ENCODE measurements at places on chromosomes 16 and 17.
A peak's percentile ranks its signal among the peaks of the same experiment; 100 is the strongest.

- DNase-seq: no peak
Observed at GRCh38 chr17:14605267-14605599, 304.4 kb downstream of the HS3ST3B1 start.

DNA sequence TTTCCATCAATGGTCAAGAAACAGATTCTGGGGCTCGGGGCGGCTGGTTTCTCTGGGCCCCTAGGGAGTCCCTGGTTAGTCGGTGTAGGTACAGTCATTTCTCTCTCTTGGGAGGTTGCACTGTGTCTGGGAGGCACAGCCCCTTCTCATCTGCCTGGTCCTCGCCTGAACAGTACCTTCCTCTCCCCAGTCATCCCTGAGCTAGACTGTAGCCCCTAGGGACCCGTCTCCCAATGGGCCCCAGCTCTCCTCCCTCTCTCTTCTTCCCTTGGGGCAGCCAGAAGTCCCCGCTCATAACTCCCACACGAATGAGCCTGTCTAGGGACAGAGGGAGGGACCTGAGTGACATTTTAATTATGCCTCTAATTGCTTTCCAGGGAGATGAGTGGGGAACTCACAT is 20.2 kb upstream of the CPSF4L start:
- no peak for DNase-seq

- no peak for DNase-seq
Observed at GRCh38 chr16:3513892-3514583, 13.2 kb downstream of the CLUAP1 start.

DNA sequence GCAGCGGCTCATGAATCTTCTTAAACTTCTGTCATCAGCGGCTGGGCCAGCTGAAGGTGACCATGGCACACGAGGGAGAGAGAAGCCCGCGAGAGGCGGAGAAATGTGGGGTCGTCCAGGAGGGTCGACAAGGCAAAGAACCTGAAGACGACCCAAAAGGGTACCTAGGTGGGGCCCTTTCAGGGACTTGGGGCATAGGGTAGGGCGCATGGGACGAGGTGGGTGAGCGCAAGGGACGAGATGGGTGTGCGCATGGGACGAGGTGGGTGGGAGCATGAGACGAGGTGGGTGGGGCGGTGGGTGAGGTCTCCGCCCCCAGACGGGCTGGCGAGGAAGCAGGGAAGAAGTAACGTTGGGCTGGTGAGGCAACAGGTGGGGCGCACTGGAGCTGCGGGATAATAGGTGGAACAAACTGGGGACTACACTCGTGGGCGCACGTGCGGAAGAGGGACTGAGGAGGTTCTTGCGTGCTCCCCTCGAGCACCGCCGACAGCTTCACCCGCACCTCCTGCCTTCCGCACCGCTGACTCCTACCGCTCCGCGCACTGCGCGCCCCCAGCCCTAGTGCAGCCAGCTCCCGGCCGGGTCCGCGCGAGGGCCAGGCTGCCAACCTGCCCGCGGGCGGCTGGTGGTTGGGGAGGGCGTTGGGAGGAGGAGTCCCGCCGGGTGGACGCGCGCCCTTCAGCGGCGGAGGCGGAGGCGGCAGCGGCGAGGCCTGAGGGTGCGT is 23.2 kb upstream of the CRYM start:
- peak; percentile 35 for DNase-seq

- no peak for DNase-seq
Observed at GRCh38 chr17:48909783-48910182, 1.6 kb downstream of the UBE2Z start.

- peak; percentile 59 for DNase-seq
Observed at GRCh38 chr16:85611444-85612190, 1.5 kb upstream of the GSE1 start.

- DNase-seq: no peak
Observed at GRCh38 chr17:34840750-34841149, 120.5 kb downstream of the CCT6B start.

GRCh38 chr17:4364622-4365041 is 1.8 kb downstream of the UBE2G1 start:
- DNase-seq: no peak

DNA sequence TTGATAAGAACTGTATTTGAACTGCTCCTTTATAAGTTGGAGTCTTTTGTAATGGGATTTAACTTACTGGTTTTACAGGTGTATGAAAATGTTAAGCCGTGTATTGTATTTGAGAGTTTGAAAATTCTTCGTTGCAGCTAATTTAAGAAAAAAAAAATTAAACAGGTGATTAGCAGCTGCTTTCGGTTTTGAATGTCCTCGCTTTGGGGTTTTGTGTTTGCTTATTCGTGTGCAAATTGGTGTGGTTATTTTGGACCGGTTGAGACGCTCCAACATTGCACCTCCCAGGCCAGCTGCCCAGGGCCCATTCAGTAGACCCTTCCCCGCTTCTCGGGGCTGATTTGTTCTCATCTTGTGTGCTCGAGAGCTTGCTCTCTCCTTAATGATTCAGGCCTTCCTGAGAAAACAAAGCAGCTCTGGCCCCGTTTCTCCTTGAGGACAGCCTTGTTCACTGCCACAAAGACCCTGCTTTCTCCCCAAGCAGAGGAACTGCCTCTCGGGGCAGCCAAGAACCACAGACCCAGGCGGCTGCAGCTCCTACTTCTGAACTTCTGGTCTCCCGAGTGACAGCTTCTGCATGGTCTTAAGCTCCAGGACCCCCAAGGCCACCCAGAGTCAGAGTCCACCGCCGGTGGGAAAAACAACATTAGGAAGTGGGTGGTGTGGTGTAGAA is 100.5 kb downstream of the MSI2 start:
- DNase-seq: no peak

GRCh38 chr16:5837007-5837670 is 739.5 kb upstream of the EEF2KMT start:
- no peak for DNase-seq

DNA sequence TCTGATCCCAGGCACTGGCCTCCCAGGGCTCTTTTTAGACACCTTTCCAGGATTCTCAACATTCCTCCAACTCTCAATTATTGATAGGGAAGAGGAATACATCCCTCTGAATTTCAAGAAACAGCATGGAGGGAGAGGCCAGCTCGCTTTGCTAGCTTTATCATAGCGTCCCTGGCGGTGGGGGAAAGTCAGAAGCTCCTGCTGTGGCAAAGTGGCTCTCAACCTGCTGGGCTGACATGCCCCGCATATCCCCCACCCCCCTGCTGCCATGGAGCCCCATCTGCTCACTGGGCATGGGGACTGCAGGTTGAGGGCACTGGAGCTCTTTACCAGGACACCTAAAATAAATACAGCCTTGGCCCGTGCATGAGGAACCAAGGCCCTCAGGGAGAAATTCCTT is 140.3 kb downstream of the SLC39A11 start:
- no peak for DNase-seq

DNA sequence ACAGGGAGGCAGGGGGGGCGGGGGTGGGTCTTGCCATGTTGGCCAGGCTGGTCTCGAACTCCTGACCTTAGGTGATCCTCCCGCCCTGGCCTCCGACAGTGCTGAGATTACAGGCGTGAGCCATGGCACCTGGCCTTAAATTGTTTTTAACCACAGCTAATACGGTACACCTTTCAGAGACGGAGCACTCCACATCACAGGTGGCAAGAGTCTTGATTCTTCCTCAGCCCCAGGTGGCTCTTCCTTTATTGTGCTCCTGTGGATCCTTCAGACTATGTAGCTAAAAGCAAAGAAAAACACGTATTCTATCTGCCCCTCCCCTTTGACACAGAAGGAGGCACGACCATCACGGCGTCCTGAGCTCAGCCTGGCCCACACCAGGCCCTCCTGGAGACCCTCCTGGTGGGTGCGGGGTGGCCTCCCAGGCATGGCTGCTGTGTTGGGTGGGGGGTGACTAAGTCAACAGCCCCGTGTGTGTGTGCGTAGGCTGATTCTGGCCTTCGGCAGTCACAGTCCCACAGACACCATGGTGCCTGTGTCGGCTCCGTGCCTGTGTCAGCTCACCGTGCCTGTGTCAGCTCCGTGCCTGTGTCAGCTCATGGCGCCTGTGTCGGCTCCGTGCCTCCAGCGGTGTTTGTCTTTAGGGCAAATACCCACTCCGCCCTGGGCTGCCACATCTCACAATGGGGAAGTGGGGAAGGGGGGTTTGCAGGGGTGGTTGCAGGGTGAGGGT is 10.8 kb upstream of the SECTM1 start:
- DNase-seq: no peak

DNA sequence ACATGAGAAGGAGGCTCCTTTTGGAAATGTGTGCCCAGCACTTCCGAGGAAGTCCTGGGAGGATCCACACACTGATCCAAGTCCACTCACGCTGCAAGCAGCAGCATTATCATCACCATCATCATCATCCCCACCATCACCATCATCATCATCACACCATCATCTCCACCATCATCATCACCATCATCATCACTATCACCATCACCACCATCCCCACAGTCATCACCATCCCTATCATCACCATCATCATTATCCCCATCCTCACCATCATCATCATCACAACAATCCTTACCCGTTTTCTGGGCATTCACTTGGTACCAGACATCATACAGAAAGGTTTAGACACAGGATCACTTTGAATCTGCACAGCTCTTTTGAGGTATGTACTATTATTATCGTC is 47.8 kb upstream of the ACSF3 start:
- DNase-seq: no peak

- no peak for DNase-seq
Observed at GRCh38 chr17:50596191-50597037, 35.9 kb downstream of the CACNA1G start.

GRCh38 chr16:31452631-31453106 is 6.6 kb upstream of the ARMC5 start:
- DNase-seq: no peak

GRCh38 chr17:17322516-17323510 is 19.6 kb downstream of the NT5M start:
- no peak for DNase-seq

DNA sequence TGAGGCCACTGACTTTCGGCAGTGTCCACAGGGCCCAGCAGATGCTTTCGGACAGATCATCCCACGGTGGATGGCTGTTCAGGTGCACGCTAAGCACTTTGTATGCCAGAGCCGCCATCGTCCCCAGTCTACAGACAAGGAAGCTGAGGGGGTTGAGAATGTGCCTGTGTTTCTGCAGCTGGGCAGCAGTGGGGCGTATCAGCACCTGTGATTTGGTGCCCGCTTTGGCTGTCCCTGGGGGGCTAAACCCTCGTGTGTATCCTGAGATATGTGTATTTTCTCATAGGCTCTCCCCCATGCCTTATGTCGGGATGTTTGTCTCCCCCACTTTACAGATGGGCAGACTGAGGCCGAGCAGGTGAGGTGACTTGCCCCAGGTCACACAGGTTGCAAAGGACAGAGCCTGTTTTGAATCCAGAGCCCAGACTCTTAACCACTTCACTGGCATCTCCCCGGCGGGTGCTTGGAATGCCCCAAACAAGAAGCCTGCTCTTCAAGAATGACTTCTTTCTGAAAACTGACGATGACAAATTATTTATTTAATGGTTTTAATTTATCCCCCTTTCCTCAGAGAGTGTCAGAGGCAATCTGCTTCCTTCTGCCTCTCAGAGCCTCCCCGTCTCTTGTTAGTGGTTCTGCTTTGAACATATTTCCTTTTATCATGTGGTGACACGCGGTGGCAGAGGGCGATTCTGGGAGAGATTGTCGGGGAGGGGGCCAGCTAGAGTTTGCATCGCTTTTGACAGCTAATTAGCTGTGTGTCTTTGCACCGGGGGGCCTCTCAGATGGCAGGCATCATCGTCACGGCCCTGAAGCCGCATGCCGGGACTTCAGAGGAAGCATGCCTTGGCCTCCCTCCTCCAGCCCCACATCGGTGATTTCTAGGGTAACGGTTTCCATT is 149.6 kb upstream of the CIBAR2 start:
- DNase-seq: no peak

DNA sequence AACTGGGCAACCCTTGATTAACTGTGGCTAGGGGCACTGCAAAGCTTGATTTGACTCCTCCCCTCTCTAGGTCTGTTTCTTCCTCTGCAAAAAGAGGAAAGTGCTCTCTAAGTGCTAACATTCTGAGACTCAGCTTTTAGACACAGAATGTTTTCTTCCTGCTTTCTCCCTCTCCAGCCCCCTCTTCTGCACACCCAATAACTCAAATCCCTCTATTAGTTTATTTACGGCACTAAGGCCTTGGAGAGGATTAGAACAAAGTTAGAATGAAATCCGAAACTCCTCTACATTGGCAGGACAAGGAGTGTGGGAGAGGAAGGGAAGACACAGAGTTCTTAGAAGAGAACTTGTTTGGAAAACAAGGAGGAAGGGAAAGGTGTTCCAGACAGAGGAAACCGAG is 3.3 kb upstream of the SBK1 start:
- DNase-seq: no peak

GRCh38 chr16:55735120-55735781 is 79.5 kb downstream of the SLC6A2 start:
- DNase-seq: no peak

DNA sequence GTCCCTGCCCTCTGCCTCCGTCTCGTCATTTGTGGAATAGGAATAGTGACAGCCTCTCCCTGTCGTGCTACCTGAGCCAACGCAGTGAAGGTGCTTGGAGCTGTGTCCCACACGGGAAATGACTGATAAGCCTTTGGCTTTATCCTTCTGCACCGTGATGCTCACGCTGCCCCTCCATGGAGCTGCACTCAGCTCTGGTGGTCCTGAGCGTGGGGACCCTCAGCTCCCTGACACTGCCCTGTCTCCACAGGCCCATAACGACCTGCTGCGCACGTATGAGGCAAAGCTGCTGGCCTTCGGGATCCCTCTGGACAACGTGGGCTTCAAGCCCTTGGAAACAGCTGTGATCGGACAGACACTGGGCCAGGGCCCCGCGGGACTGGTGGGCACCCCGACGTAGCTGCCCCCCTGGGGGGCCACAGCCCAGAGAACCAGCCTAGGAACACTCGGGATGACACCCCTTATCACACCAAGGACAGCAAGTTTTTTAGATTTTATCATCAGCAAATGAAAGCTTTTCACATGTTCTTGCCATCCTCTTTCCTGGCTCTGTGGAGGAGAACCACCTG is 23.8 kb upstream of the DBNDD1 start:
- DNase-seq: no peak

GRCh38 chr17:233473-233941 is 52.1 kb upstream of the DOC2B start:
- DNase-seq: no peak

GRCh38 chr17:33832262-33832661 is 422.8 kb upstream of the CCL2 start:
- DNase-seq: no peak

DNA sequence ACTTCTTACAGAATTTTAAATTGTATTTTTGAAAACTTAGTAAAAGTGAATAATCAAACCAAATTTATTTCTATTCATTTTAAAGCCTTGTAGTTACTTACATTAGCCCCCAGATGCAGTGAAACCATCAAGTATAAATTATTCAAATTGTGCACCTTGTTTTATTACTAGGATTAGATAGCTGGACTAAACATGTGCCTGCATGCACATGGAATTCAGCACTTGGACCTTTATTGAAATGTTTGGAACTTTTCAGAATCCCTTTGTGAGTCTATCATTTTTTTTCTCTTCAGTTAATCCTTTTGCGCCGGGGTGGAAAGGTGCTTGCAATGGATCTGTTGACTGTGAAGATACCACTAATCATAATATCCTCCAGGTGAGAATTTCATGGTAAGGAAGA is 4.7 kb downstream of the ZPBP2 start:
- no peak for DNase-seq
